Activated T-helper 1 cell treated with anti-CD3 and anti-CD28 coated beads, Interleukin-2, amount 50 U/mL, for 16 hours (primary cell): ENCODE measurements at places on chromosomes 3 and 15.

DNA sequence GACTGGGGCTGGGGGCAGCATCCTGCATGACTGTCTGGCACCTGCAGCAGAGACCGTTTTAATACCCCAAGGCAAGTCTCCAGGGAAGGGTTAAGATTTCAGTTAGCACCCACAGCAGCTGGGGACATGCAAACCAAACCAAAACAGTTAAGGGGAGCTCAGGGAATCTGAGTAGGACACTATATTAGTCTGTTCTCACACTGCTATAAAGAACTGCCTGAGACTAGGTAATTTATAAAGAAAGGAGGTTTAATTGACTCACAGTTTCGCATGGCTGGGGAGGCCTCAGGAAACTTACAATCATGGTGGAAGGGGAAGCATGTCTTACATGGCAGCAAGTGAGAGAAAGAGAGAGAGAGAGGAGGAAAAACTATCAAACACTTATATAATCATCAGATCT is 25.3 kb downstream of the GALNT15 start:
- no peak for DNase-seq

DNA sequence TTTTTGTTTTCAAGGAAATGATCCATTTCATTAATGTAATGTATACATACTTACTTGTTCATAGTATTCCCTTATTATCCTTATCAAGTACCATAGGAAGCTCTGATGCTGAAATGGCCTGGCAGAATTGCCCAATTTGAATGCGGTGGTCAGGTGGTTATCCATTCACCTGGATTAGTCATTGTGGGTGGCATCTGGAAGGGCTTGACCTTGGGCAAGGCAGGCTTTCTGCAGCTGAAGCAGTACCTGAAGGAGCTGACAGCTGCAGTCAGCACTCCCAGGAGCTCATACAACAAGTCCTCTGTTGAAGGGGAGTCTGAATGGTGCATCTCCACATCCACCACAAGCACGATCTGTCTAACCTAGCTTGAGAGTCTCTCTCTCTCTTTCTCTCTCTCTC is 12.2 kb upstream of the IQCF5 start:
- no peak for DNase-seq

DNA sequence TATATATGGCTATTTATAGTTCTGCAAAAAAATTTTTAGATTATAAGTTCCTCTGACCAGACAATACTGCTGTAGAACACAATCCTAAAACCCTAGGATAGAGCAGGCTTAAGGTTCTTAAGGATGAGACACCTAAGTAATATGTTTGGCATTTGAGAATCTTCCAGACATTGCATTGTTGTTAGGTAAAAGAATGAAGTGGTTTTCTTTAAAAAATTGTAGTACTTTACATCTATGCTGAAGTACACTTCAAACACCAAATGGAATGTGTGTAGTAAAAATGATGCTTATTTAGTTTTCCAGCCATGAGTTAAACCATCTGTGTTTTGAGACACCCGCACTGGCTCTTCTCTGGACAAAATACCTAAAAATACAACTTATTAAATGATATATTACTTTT is 857.7 kb downstream of the OTOL1 start:
- DNase-seq: no peak

- DNase-seq: no peak
Observed at GRCh38 chr15:74869726-74870407, 3.3 kb downstream of the SCAMP2 start.

- no peak for DNase-seq
Observed at GRCh38 chr15:35622641-35623340, 76.8 kb upstream of the DPH6 start.

GRCh38 chr15:67746450-67746849 is 78.9 kb upstream of the SKOR1 start:
- DNase-seq: no peak

DNA sequence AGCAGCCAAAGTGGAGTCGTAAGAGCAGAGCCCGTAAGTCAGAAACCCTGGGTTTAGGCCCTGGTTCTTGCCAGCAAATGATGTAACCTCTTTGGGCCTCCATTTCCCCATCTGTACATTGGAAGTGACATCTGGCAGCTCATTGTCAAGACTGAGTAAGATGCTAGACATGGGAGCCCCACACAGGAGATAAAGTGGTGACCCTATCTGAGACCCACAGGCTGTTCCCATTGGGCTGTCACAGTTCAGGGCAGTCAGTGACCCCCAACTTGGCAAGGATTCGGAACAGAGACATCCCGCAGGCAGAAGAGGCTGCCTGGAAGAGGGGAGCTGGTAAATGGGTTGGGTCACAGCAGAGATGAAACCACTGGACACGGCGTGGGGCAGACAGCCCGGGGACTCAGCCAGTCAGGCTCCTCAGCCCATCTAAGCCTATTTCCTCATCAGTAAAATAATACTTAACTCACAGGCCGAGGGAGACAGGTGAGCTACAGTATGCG is 1.8 kb downstream of the CLN6 start:
- no peak for DNase-seq

DNA sequence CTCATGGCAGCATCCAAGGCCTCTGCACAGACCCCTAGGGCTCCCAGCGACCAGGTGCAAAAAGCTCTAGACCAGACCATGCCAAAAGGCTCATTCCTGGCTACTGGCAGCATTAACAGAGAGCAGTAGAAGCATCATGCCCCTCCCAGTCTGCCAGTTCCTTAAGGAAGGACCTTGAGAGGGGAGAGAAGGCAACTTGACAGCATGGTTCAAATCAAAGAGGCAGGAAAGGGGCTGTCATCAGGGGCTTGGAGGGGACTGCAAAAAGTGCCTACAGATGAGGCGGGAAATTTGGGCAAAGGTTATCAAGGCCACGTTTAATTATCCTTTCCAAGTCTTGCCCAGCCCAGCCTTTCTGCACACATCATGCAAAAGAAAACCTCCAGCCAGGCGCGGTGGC is 64.7 kb downstream of the SSUH2 start:
- no peak for DNase-seq

- DNase-seq: no peak
Observed at GRCh38 chr3:36372534-36372935, 7.8 kb upstream of the STAC start.

GRCh38 chr15:26614734-26615133 is 158.1 kb downstream of the GABRB3 start:
- no peak for DNase-seq

DNA sequence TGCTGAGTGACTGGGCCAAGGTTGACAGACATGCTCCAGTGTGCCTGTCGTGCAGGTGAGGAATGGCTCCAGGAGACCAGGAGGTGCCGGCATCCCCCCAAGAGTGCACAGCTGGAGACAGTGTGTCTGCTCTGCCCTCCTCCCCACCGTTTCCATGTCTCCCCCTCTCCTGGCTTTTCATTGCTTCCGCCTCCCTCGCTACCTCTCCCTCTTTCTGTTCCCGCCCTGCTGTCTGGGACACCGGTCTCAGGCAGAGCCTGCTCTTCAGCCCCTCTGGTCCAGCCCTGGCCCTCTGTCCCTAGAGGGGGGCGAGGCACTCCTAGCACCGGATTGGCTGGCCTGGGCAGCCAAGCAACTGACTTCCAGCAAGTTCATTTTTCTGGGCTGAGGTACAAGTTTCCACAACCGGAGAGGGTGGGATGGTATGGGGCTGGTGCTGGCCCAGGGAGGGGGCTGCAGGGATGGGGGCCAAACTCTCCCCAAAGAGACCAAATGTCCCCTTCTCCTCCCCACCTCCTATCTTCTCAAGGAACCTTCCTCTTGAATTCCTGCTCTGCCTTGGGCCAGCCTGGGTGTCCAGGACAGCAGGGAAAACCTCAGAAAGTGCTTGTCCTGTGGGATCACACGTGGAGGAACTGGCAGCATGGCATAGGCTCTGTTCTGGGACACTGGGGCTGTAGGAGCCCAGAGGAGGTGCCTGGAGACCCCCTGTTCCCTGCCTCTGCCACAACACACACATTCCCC is 32.6 kb downstream of the PRKCD start:
- no peak for DNase-seq

GRCh38 chr3:53192608-53193007 is 31.6 kb downstream of the PRKCD start:
- no peak for DNase-seq

DNA sequence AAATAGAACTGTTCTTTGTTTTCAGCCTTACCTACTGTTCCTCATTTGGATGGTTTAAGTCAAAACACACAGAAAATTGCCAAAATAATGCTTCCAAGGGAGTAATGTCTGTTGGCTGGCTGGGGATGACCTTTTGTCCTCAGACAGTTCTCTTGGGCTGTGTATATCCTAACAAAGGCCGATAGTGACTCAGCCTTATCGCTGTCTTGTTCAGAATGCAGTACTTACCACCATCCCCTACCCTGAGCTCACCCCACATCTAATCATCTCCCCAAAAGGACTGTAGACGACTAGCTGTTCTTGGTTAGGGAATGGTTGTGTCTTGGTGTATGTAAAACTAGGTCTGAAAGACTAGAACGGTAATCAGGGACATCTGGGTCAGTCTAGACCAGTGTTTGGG is 35.0 kb downstream of the RAB11A start:
- DNase-seq: no peak

GRCh38 chr3:108152274-108152673 is 61.4 kb upstream of the CD47 start:
- no peak for DNase-seq

- no peak for DNase-seq
Observed at GRCh38 chr15:48060396-48060795, 60.4 kb upstream of the SLC24A5 start.

- no peak for DNase-seq
Observed at GRCh38 chr15:98646546-98647025, 1.8 kb upstream of the IGF1R start.

- DNase-seq: no peak
Observed at GRCh38 chr15:90004671-90005070, 3.5 kb downstream of the ZNF710 start.

DNA sequence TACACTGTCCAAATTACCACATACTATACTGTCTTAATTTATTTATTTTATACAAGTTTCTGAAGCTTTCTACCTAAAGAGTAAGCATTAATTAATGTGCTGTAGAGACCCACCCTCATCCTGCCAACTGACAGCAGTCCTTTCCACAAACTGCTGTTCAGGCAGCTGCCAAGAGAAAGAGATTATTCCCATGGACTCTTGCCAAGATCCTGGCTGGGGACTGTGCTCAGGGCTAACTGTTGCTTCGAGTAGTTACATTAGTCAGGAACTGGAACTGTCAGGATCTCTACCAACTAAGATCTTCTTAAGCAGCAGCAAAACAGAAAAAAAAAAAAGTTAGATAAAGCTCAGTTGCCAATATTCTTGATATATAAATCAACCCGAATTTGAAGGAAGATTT is 398.8 kb downstream of the MECOM start:
- DNase-seq: no peak

- DNase-seq: no peak
Observed at GRCh38 chr15:71685420-71685993, 124.8 kb upstream of the NR2E3 start.

GRCh38 chr15:80405554-80405850 is 1.3 kb downstream of the ARNT2 start:
- DNase-seq: no peak

DNA sequence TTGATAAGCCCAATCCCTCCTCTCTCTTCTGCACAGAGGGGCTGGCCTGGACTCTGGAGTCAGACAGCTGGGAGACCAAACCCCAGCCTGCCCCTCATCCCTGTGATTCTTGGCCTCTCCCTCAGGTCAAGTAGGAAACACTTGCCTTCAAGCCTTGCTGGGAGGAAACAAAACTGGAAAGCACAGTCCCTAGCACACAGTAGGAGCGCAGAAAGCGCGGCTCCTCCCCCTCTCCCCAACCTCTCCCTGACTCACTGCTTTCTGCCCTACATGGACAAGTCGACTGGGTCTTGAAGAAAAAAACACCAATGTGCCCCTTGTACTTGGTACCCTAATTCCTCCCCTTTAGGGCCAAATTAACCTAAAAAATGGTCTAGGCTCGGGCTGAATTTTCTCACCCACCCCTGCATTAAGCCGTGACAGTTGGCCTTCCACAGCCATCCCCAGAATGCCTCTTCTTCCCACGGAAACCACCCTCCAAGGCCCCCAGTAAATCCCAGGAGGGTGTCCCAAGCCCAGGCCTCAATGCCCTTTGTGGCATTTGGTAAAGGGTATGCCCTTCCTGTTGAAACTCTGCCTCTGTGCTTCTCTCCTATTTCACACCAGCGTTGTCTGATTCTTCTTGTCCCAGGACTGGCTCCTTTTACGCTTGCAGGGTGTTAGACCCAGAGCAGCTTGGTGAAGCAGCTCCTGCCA is 11.3 kb upstream of the RAF1 start:
- DNase-seq: no peak

DNA sequence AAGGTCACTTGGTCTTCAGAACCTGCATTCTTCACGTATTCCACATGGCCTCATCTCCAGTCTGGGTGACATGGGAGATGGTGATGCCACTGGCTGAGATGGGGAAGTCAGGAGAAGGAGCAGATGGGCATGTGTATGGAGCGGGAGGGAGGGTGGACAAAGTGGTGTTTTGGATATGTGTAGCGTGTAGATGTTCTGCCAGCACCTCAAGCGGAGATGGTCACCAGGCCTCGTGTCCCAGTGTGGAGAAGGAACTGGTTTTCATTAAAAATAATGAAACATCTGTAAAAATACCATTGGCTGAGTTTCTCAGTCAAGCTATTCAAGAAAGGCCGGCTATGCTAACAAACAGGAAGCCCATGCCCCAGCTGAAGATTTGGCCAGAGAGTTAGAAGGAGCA is 26.2 kb downstream of the LARP6 start:
- DNase-seq: no peak

DNA sequence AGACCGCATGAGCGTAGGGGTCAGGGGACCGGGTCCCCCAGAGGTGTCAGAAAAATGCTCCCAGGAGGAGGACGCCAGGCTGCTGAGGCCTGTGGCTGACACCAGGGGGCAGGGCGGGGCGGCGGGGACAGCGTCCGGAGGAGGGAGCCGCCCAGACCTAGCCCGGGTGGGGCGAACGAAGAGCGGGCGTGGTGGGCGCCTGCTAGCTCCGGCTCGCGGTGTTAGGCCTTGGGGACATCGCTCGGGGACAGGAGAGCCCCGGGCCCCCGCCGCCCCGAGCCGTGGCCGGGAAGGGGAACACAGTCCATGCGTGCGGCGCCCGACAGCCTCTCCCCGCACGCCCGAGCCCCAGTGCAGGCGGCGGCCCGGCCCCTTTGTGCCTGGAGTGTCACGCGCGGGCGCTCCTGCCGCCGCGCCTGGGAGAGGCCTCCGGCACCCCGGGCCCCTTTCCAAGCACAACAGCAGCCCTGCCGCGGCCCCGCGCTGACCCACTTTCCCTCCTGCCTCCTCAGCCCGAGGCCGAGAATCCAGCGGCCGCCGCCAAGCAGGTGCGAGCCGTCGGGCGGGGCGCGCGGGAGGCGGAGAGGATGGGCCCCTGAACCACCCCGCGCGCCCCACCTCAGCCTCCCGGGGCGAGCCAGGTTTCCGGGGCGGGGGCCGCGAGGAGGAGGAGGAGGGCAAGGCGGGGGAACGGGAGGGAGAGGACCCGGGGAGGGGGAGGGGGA is 111.0 kb upstream of the KLF13 start:
- DNase-seq: peak; percentile 70
